Sciatic nerve (tissue), 2 donors: ENCODE measurements at places on chromosomes 3 and 15. TPM values are rescaled to one million over a fixed set of nuclear protein-coding genes. Genes with fewer than 3 reads are reported as not detected.

GRCh38 chr3:159080256-159080655, 278.4 kb downstream of the MFSD1 start:
- DNase-seq, result no peak

DNA sequence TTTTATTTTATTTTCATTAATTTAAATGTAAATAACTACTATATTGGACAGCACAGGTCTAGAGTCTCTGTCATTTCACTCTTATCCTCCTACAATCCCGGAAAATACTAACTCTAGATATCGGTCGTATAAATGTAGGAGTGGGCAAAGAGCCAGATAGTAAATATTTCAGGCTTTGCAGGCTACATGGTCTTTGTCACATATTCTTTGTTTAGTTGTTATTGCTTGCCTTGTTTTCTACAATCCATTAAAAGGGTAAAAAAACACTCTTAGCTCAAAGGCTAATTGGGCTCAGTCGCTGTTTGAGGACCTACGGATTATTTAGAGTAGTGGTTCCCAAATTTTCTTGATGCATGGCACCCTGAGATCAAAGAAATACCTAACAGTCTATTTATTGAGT, 1.7 kb downstream of the KNL1 start:
- DNase-seq, result no peak

- no peak for DNase-seq
These were observed 195.4 kb upstream of the C2CD4B start for GRCh38 chr15:62360332-62361097.

DNA sequence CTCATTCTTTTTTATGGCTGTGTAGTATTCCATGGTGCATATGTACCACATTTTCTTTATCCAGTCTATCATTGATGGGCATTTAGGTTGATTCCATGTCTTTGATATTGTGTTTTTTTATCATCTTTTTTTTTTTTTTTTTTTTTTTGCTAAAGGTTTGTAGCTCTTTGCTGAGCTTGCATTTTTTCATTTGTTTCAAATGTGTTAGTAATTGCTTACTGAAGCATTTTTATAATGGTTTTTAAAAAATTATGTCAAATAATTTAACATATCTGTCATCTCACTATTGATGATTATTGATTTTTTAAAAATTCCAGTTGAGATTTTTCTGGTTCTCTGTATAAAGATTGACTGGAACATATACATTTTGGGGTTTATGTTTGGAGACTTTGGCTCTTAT, 934.6 kb downstream of the TUSC7 start:
- no peak for DNase-seq

- DNase-seq, result no peak
These were observed 214.3 kb downstream of the ADAMTS9 start for GRCh38 chr3:64473466-64473865.

GRCh38 chr15:68497206-68497910, 65.4 kb upstream of the ITGA11 start:
- no peak for DNase-seq

- no peak for DNase-seq
These were observed 12.4 kb upstream of the HHLA2 start for GRCh38 chr3:108283989-108284388.

DNA sequence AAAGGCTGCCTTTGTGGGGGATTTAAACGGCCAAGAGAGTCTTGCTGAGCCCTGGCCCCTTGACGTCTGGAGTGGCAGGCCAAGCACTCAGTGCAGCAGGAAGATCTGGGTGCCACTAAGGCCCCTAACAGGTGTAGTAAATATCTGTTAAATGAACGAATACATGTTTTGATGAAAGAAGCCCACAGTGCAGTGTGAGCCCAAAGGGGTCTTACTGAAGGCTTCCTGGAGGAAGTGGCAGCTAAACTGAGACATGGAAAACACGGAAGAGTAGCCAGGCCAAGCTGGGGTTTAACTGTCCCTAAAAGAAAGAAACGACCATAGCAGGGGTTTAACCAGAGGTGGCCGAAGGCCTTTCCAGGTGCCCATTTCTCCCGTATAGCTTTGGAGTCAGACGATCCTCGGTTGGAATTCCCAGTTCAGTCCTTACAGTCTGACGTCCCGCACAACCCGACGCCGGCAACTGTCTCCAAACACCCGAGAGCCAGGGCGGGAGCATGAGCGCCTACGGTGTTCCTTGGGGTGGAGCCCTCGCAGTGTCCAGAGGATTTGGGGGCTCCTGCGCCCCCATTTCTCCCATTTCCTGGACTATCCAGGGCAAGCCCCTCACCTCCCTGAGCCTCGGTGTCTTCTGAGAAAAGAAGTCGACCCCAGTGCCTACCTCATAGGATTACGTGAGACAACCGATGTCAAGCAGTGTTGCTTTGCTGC, 910 bp upstream of the ABHD6 start:
- DNase-seq, result peak; percentile 62

DNA sequence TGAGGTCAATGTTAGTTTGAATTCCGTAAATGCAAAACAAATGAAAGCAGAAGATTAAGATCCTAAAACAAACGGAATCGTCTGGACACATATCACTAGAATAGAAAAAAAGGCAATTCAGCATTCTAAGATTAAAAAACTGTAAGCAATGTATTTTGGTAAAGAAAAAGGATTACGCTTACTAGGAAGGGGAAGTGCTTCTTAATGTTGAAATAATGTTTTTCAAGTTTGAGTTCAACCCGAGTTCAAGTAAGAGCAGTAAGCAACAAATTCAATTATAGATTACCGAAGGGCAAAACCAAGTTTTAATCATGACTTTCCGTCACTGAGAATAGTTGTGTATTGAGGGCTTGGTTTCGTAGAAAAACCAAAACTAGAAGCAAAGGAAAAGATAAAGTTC, 637 bp downstream of the CIP2A start:
- no peak for DNase-seq

DNA sequence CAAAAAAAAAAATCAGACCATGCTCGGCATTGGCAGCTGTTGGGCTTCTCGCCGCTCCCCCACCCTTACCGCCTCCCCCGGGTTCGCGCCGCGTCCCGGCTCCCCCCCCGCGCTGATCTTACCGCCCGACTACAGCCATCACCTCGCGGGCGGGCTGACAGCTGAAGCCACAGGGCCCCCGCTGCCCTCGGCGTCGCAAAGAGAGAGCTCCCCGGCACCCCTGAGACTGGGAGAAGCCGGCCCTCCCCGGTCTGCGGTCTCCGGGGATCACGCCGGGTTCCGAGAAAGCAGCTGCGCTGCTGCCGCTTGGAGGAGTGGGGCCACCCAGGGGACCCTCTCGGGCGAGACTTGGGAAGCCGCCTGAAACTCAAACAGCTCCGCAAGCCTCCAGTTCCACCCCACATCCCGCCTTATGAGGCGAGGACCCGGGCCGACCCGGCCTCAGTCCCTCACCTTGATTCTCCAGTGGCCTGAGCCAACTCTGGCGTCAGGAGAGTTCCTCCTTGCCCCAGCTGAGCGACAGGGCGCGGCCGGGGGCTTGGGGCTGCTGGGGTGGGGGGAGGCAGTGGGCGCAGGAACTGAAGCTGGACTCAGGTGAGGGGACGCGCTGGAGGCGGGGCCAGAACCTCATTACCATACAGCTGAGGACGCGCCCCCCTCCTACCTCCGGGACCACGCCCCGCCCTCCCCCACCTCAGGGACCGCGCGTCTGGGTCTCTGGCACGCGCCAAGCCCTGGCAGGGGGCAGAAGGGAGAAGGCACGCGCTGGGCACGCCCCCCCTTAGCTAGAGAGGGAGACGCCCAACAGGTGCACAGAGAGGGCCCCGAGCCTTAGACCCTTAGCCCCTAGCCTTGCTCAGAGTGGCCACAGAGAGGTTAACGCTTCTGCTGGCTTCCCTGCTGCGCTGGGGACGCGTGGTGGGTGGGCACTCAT, 1.0 kb upstream of the DLL4 start:
- DNase-seq, result no peak

- no peak for DNase-seq
These were observed 49.9 kb downstream of the PARP15 start for GRCh38 chr3:122627301-122627700.

- no peak for DNase-seq
These were observed 10.3 kb downstream of the TM4SF1 start for GRCh38 chr3:149366941-149367840.

DNA sequence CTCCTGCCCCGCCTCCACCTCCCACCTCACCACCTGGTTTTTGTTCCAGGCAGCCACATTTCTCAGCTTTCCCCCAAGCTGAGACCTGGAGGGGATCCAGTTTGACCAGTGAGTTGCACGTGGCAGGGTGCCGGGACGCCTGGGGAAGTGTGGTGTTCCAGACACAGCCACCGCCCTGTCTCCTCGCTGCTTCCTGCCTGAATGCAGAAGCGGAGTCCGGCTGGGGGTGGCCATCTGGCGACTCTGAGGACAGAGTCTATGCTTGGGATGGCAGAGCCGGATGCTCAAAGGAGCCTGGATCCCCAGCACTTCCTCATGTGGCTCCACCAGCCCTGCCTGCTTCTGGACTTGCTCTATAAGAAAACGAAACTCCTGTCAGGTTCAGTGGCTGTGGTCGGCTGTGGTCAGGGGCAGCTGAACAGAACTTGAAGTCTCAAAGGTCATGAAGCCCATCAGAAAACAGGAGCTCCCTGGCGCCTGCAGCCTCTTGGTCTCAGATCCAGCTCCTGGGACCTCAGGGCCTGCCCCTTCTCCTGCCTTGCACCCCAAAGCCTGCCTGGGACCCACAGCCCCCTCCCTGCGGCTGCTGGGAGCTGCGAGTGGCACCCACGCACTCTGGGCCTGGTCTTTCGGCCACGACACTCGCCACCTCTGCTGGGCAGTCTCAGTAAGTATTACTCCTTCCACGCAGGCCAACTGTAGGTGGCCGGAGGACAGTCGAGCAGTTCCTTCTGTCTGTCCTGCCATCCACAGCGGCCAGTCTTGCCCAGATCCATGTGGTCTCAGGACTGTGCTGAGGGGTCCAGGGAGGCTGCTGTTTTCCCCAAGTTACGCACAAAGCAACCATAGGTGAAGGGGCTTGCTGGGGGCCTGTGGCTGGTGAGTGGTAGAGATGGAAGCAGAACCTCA, 112.8 kb upstream of the MEF2A start:
- DNase-seq, result peak; percentile 86

LCTL gene
- 19.6 TPM for total RNA-seq

- no peak for DNase-seq
These were observed 63.5 kb upstream of the CCDC54 start for GRCh38 chr3:107313711-107314110.

GRCh38 chr3:165617134-165617533, 220.1 kb downstream of the BCHE start:
- DNase-seq, result no peak

- no peak for DNase-seq
These were observed 64.4 kb upstream of the SNRPA1 start for GRCh38 chr15:101359365-101359947.

DNA sequence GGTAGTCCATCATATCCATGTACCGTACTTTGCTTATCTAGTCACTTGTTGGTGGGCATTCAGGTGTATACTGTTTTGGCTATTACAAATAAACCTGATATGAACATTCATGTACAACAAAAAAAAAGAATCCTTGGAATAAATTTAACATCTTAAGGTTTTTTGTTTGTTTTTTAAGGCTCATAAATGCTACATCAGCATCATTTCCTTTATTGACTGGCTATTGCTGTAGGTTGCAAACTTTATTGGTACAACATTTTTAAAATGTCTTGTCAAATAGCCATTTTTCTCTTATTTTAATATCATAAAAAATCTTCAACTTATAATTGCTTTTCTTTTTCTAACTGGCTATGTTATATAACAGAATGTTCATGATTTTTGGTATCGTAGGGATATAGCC, 16.2 kb downstream of the DHFR2 start:
- DNase-seq, result no peak

PCOLCE2 gene
- 22.6 TPM for total RNA-seq

GRCh38 chr3:108127301-108127988, 36.6 kb upstream of the CD47 start:
- no peak for DNase-seq

DNA sequence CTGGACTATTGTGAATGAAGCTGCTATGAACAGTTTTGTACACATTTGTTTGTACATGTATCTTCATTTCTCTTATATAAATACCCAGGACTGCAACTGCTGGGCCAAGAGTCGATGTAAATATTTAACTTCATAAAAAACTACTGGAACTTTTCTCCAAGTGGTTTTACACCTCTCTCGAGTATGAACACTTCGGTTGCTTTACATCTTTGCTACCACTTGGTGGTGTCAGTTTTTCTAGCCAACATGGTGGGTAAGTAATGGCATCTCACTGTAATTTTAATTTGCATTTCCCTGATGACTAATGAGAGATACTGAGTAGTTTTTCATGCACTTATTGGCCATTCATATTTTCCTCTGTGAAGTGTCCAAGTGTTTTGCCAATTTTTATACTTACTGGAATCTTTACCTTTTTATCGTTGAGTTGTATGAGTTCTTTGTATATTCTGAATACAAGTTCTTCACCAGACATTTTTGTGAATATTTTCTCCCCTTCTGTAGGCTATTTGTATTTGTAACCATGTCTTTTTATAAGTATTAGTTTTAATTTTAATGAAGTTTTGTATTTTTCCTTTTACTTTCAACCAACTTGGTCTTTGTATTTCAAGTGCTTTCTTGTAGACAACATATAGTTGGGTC, 44.4 kb downstream of the PCOLCE2 start:
- DNase-seq, result no peak

FOXB1 gene
- total RNA-seq, result not detected

CHRM5 gene
- total RNA-seq, result 0.18 TPM

DNA sequence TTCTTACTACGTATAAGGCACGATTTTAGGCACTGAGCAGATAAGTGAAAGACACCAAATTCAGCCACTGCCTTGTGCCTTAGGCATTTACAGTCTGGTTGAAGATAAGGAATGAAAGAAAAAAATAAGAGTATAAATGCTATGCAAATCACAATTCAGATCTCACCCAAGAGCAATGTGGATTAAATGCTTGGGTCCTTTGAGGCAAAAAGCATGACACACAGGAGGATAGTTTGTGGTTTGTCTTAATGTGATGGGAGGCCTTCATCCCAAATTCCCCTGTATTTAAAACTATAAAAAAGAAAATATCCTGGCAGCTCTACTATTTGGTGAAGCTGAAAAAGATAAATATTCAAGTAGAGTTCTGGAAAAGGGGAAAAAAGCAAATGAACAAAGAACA, 79.8 kb downstream of the TGFBR2 start:
- DNase-seq, result no peak

RHO gene
- total RNA-seq, result not detected

DNA sequence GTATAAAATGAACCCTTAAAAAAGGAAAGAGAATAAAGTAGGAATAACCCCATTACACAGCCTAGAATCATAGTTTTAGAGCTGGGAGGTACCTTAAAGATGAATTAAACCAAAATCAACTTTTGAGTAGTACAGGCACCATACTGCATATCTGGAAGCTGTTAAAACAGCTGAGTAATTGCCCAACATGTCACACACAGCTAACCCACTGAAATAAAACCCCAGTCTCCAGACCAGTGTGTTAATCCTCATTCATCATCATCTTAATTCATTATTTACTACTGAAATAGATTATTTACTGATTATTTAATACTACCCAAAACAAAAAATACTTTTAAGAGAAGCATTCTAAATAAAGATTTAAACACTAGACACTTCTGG, 52.8 kb downstream of the GPR160 start:
- no peak for DNase-seq

CLRN1 gene
- not detected for total RNA-seq

- DNase-seq, result no peak
These were observed 86.0 kb downstream of the CCR1 start for GRCh38 chr3:46122091-46122490.

GRCh38 chr15:74960995-74961588, 4.5 kb upstream of the RPP25 start:
- DNase-seq, result no peak
